H1 (cell line): ENCODE measurements at places on chromosomes 16 and 17. TPM values are rescaled to one million over a fixed set of nuclear protein-coding genes. Genes with fewer than 3 reads are reported as not detected.
A peak's percentile ranks its signal among the peaks of the same experiment; 100 is the strongest.

DNA sequence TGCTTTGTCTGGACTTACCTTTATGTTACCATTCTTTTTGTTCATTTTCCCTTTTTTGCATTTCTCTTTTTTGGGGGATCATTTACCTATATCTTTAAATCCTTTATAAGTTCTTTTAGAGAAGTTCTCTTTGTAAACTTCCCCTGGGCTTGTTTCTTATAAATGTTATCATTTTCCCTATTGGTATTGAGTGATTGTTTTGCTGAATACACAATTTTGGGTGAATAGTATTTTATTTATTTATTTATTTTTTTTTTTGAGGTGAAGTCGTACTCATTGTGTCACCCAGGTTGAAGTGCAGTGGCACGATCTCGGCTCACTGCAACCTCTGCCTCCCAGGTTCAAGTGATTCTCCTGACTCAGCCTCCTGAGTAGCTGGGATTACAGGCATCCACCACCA lies 18.4 kb downstream of the TBX21 start:
- no peak for DNase-seq

GRCh38 chr17:64085650-64086005 lies 44.3 kb downstream of the ERN1 start:
- DNase-seq: no peak

- DNase-seq: no peak
These were observed 61.2 kb downstream of the USP32 start for GRCh38 chr17:60330731-60331130.

The IL32 gene
- total RNA-seq: 2.0 and 2.7 TPM in 2 replicates

DNA sequence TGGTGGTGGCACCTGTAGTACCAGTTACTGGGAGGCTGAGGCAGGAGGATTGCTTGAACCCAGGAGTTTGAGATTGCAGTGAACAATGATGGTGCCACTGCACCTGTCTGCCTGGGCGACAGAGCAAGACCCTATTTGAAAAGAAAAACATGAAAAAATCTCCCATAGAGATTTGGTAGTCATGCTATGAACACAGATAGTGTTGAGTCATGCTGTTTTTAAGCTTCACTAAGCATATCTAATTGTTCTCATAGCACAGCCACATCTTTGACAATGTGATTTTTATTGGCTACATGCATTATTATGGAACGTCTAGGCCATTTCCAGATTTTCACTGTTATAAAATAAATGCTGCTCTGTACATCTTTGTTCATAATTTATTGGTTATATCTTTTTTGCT lies 6.0 kb downstream of the IL34 start:
- no peak for DNase-seq

DNA sequence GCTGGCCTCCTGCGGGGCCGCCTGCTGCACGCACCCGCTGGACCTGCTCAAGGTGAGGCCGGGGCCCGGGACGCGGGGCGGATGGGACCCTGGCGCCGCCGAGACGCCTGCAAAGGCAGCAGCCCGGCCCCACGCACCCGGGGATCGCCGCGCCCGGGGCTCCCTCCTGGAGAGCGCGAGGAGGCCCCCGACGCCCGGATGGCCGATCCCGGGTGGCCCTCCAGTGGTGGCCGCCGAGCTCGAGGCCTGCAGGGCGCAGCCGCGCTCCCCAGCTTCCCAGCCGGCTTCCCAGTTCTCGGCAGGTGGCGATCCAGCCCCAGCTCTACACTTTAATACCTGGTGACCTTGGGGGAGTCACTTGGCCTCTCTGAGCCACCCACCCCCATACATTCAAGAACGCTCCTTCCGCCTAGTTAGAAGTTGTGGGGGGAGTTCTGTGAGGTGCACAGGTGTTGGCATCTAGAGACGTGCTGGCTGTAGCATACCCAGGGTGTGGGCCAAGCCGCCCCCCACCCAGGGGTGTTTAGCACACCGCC lies 452 bp downstream of the SLC25A10 start:
- DNase-seq: no peak

- no peak for DNase-seq
These were observed 1.7 kb downstream of the TTC19 start for GRCh38 chr17:16001226-16001897.

GRCh38 chr17:42243493-42243982 lies 32.7 kb downstream of the STAT5B start:
- no peak for DNase-seq

DNA sequence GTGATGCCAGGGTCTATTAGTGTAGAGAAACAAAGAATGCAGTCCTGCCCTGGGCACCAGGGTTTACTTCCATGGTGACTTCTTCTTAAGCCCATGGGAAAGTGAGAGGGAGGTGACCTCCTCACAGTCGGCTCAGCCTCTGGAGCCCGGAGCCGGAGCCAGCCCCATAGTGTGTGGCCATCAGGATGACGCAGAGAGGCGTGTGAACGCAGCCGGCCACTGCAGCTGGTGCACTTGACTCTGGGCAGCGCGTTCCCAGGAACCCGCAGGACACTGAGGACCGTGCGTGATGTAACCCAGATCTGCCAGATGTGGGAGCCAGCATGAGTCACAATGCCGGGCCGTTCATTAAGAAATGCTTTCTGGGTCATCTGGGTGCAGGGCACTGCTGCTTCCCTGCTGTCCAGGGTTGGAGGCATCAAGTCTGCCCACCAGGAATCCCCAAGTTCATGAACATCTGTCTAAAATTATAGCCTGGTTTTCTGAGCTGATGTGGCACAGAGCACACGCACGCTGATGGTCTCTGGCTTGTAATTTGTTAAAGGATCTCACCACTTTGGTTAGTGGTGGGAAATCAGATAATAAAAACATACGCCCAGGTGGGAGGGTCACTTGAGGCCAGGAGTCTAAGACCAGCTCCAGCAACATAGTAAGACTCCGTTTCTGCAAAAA lies 114.1 kb downstream of the PITPNC1 start:
- peak; percentile 62 for DNase-seq

- no peak for DNase-seq
These were observed 58.6 kb upstream of the TNRC6A start for GRCh38 chr16:24670623-24671454.

The MEFV gene
- not detected in 2 replicates for total RNA-seq

GRCh38 chr17:81536299-81537290 lies 8.4 kb downstream of the FSCN2 start:
- DNase-seq: no peak

DNA sequence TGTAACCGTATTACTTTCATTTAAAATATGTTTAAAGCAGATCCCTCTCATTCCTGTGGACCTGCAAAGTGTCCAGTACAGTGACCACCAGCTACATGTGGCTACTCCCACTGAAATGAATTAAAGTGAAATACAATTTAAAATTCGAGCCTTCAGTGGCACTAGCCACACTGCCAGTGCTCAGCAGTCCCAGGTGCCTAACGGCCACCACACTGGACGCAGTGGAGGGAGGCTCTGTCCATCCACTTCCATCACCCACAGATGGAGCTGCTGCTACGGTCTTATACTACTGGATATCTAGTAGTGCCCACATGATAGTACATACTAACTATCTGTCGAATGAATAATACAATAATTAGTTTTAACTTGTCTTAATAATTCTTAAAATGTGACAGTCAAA lies 2.3 kb upstream of the CBX2 start:
- DNase-seq: no peak

The CDH13 gene
- 2.3 and 2.6 TPM in 2 replicates for total RNA-seq

DNA sequence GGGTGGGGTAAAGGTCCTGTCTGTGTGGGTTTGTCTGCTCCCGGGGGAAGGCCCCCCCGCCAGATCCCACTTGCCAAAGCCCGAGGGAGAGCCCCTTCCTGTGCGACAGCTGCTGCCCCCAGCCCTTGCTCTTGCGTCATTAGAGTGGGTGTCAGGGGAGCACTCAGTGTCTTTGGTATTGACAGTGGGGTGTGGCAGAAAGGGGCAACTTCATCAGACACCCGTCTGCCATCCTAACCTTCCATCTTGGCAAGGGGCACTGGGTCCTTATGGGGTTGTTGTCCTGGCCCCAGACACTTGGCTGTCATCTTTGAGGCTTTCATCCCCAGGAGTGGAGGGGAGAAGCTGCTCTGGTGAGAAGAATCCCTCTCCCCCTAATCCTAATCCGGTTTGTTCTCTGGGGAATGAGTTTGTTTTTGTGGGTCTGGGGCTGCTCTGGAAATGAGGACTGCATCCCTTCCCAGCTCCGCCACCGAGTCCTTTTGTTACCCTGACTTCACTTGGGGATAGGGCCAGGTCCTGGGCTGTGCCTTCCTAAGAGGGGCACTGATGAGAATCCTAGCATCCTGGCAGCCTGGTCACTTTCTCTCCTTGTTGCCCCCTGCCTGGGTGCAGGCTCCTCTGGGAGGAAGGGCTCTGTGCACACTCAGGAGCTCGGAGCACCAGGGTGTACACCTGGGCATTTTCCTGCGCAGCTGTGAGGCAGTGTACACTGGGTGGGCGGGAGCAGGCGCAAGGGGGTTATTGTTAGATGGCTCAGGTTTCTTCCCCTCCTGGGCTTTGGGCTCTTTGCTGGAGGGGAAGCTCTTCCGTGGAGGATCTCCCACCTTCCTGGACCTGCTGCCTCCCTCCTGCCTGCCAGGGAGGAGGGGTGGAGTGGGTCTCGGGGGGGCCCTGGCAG lies 21.1 kb downstream of the GJD3 start:
- no peak for DNase-seq

DNA sequence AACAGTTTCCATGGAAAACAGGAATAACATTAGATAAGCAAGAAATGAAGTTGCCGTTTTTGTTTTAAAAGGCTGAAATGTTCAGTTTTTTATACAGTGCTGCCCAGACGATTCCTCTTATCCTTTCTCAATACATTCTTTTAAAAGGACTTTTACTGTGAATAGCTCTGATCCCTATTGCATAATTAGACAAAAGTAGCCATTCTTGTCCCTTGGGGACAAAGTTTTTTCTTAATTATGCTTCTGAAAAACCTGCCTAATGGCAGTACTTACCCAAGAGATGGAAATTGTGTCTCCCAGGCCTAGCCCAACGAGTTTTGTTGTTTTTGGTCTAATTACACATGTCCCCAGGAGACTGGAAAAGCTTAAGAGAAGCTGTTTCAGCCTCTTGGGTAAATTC lies 27.6 kb downstream of the NXPH3 start:
- no peak for DNase-seq

The CDRT15L2 gene
- not detected in 2 replicates for total RNA-seq

DNA sequence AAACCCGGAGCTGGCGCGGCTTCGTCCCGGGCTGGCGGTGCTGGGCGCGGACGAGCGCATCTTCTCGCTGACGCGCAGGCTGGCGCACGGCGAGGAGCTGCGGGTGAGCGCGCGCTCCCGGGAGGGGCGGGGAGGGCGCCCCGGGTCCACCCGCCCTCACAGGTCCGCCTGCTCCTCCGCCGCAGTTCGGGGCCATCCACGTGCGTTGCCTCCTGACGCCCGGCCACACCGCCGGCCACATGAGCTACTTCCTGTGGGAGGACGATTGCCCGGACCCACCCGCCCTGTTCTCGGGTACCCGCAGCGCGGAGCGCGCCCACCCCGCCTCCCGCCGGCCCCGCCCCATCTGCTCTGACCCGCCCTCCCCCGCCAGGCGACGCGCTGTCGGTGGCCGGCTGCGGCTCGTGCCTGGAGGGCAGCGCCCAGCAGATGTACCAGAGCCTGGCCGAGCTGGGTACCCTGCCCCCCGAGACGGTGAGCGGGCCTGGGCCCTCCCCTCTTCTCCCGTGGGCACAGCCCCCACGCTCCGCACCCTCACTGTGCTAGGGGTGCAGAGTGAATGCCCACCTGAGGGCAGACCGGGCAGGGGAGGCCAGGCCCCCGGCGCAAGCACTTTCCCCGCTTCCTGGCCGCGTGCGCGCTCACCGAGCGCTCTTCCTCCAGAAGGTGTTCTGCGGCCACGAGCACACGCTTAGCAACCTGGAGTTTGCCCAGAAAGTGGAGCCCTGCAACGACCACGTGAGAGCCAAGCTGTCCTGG lies 1.4 kb downstream of the HAGHL start:
- DNase-seq: no peak

DNA sequence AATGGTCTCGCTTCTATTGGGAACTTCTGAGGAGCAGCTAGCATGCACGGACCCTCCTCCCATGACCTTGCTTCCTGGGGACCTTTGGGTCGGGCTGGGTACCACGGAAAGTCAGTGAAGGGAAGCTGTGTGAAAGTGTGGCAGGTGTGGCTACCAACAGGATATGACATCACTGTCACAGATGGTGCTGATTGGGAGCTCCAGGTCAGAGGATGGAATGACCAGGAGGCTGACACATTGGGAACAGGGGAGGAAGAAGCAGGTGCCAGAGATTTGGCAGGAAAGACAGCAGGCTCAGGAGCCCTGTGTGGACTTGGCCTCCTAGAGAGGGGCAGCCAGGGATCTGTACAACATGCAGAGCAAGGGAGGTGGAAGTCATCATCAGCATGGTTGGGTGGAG lies 34.0 kb downstream of the CPNE2 start:
- DNase-seq: no peak

GRCh38 chr16:49801290-49801689 lies 54.6 kb downstream of the ZNF423 start:
- no peak for DNase-seq

The STXBP4 gene
- total RNA-seq: 18.2 and 18.5 TPM in 2 replicates

The IGF2BP1 gene
- total RNA-seq: 487 and 513 TPM in 2 replicates

DNA sequence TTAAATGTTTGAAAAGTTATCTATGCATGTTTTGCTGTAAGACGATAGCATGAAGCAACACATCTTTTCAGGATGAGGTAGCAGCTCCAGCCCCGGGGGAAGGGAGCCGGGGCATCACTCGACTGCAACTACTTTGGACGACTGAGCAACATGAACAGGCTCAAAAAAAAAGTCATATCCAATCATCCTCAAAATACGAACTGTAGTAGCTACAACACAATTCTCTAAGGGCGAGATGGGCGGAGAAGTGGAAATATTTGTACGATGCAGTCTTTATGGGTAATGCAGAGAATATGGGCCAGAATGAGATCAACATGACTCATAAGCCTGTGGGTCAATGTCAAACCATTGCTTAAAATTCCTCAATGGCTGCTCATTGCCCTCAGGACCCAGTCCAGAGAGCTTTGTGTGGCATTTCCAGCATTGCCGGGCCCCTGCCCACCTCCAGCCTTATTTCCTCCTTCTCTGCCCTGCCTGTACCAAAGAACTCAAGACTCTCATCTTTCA lies 17.7 kb upstream of the SMURF2 start:
- DNase-seq: no peak
